ENCODE measurements at places on chromosomes 3 and 15. TPM values are rescaled to one million over a fixed set of nuclear protein-coding genes. Genes with fewer than 3 reads are reported as not detected.

CLDN18 gene
- not detected for total RNA-seq

C2CD4A gene
- not detected for total RNA-seq

TMEM212 gene
- not detected for total RNA-seq

B3GNT5 gene
- 15.7 TPM for total RNA-seq

KLHL6 gene
- 2.4 TPM for total RNA-seq

GRCh38 chr3:27628026-27628750 lies 93.9 kb downstream of the EOMES start:
- H3K4me1 ChIP-seq, result peaks cover 17% of the 10 kb centered on the region
- H3K27me3 ChIP-seq, result no peaks in the 10 kb centered on the region
- no peaks in the 10 kb centered on the region for H3K36me3 ChIP-seq
- DNase-seq, result no peak
- no peak overlapping the region for H3K4me3 ChIP-seq

GRCh38 chr3:37743974-37744373 lies 117.7 kb upstream of the CTDSPL start:
- no peaks in the 10 kb centered on the region for H3K4me1 ChIP-seq
- no peaks in the 10 kb centered on the region for H3K36me3 ChIP-seq
- no peak overlapping the region for H3K27ac ChIP-seq

DNA sequence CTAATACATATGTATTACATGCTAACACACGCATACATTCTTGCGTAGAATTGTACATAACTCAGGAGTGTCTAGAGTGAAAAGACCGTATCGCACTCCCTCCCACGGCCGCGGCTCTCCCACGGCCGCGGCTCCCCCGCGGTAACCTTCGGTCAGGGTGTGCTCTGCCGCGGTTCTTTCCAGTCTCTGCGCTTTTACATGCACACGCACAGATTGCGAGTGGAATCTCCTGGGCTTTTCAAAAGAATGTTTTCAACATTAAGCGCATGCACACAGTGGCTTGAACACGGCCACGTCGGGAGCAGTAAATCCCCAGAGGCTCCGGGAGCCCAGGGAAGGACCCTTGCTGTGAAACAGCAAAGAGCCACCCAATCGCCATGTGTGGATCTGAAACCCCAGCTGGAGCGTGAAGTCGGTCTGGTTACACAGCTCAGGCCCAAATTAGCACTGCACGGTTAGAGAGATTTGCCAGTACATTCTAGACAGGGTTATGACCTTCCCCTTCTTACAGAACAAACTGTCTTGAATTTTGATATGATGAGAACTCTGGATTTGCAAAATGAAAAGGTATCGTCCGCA lies 805 bp upstream of the RGMA start:
- H3K27me3 ChIP-seq, result peaks cover 3% of the 10 kb centered on the region
- peaks cover 16% of the 10 kb centered on the region for H3K4me1 ChIP-seq
- H3K27ac ChIP-seq, result no peak overlapping the region
- no peaks in the 10 kb centered on the region for H3K36me3 ChIP-seq
- no peak for DNase-seq

GRCh38 chr3:163939926-163940325 lies 1138.4 kb downstream of the SI start:
- DNase-seq, result no peak
- no peak overlapping the region for H3K27ac ChIP-seq
- no peaks in the 10 kb centered on the region for H3K4me1 ChIP-seq
- no peak overlapping the region for H3K4me3 ChIP-seq

GRCh38 chr3:112735926-112736325 lies 95.0 kb upstream of the CCDC80 start:
- no peak for DNase-seq
- H3K4me3 ChIP-seq, result no peak overlapping the region
- H3K27me3 ChIP-seq, result no peaks in the 10 kb centered on the region

- DNase-seq, result no peak
- H3K4me3 ChIP-seq, result no peak overlapping the region
- H3K27me3 ChIP-seq, result no peaks in the 10 kb centered on the region
- no peak overlapping the region for H3K27ac ChIP-seq
- H3K36me3 ChIP-seq, result no peaks in the 10 kb centered on the region
Observed at GRCh38 chr15:45084163-45084562, 29.8 kb downstream of the DUOX2 start.

DNA sequence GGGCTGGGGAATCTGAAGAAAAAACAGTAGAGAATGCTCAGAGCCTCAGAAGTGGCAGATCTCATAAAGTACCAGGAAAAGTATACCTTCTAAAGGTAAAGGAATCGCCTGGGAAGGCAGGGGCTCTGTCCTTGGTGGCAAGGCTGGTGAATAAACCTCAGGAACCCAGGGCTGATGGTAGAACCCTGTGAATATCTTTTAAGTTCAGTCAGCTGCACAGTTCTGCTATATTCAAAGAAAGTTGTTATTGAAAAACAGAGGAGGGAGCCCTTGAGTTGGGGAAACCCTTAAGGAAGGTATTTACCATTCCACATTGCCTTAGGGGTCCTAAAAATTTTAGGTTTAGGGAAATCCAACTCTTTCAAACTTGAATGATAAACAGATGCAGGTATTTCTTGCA lies 31.2 kb downstream of the ZPLD1 start:
- no peaks in the 10 kb centered on the region for H3K36me3 ChIP-seq
- H3K4me3 ChIP-seq, result no peak overlapping the region
- H3K4me1 ChIP-seq, result no peaks in the 10 kb centered on the region
- DNase-seq, result no peak
- H3K27ac ChIP-seq, result no peak overlapping the region
- H3K27me3 ChIP-seq, result no peaks in the 10 kb centered on the region

- no peak overlapping the region for H3K27ac ChIP-seq
- no peaks in the 10 kb centered on the region for H3K27me3 ChIP-seq
- no peaks in the 10 kb centered on the region for H3K36me3 ChIP-seq
- no peaks in the 10 kb centered on the region for H3K4me1 ChIP-seq
- no peak for DNase-seq
- H3K4me3 ChIP-seq, result no peak overlapping the region
Observed at GRCh38 chr3:28726840-28727239, 378.2 kb upstream of the AZI2 start.

All from Peyer's patch (tissue), 4 donors.